Mesangial cell (primary cell): ENCODE measurements at places on chromosomes 5 and 9. TPM values are rescaled to one million over a fixed set of nuclear protein-coding genes. Genes with fewer than 3 reads are reported as not detected.

CDX1 gene
- 0.33 and 0.63 TPM in 2 replicates for total RNA-seq

DCAF12 gene
- total RNA-seq: 25.3 and 33.1 TPM in 2 replicates

COL5A1 gene
- total RNA-seq: 263 and 508 TPM in 2 replicates

DMRTA1 gene
- 1.3 and 1.9 TPM in 2 replicates for total RNA-seq

AGXT2 gene
- total RNA-seq: not detected in 2 replicates

TMEM203 gene
- total RNA-seq: 36.0 and 40.9 TPM in 2 replicates

DMRT2 gene
- 0.25 and 0.65 TPM in 2 replicates for total RNA-seq

GABBR2 gene
- total RNA-seq: under 0.01 and 0.98 TPM in 2 replicates

ARID3C gene
- total RNA-seq: 0.51 TPM in 1 of 2 replicates, not detected in the other

IRX1 gene
- total RNA-seq: 0.81 and 5.6 TPM in 2 replicates
